ENCODE measurements at places on chromosomes 11 and 22. TPM values are rescaled to one million over a fixed set of nuclear protein-coding genes. Genes with fewer than 3 reads are reported as not detected.

Gene MAPK8IP2
- 0.42 TPM for total RNA-seq

GRCh38 chr22:22484023-22484422 is 24.5 kb downstream of the ZNF280B start:
- no peak for DNase-seq

Gene LGR4
- total RNA-seq = 33.3 TPM

- no peak for DNase-seq
These were observed 14.8 kb downstream of the APLNR start for GRCh38 chr11:57222239-57222638.

DNA sequence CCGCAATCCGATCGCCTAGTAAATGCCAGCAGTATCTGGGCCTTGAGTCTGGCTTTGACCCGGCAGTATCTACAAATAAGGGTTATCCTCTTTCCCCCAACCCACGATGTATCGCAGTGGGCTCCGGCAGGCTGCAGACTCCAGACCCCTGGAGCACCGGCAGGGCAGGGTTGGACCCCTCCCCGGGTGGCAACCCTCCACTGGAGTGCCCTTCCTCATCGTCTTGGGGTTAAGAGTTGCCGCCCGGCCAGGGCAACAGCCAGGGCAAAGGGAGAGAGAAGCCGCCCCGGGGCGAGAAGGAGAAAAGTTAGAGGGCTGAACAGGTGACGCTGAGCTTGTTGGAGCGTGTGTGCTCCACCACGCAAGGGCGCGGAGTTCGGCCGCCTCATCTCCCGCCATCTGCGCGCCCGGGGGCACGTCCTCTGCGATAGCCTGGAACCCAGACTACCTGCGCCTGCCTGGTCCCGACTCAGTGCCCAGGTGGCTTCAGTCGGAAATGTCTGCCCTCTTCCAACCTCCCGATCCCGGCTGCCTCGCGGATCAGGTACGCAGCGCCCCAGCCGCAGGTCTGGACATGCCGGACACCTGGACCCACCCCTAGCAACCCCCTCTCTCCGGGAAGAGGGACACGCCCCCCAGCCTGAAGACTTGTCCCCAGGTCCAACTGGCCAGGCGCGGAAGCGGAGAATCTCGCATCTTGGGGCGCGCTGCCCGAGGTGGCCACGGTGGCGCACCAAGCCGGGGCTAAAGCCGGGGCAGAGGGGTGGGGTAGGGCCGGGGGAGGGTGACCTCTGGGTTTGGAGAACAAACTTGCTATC is 1.2 kb downstream of the DSCAML1 start:
- no peak for DNase-seq

- no peak for DNase-seq
These were observed 12.4 kb upstream of the TMEM123 start for GRCh38 chr11:102464859-102465500.

Gene CASP5
- 0.18 TPM for total RNA-seq

DNA sequence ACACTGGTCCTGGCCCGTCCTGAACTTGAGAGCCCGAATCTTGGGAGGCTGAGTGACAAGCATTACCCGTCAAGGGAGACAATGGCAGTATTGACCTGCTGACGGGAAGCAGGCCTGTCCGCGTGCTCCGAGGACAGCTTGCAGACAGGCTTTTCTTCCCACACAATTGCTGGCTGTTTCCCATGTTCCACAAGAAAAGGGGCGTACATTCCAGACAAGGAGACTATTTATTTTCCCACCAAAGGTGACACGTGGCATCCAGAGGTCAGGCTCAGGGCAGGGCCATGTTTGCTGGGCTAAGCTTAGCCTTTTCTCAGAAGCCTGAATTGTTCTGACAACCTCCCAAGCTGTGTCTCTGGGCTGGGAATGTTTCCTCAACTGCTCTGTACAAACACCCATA is 86.9 kb upstream of the SPON1 start:
- DNase-seq = no peak

GRCh38 chr22:47045691-47046410 is 283.4 kb downstream of the TBC1D22A start:
- no peak for DNase-seq

DNA sequence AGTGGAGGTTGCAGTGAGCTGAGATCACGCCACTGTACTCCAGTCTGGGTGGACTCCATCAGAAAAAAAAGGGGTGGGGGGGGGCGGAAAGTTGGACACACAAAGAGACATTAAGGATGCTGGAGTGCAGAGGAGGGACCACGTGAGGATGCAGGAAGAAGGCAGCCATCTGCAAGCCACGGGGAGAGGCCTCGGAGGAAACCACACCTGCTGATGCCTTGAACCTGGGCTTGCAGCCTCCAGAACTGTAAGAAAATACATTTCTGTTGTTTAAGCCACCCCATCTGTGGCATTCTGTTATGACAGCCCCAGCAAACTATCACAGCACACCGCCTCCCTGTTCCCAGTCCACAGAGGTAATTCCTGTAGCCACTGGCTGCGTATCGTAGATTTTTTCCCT is 9.2 kb upstream of the STIP1 start:
- DNase-seq = no peak

Gene RHOD
- 42.8 TPM for total RNA-seq

GRCh38 chr11:8389029-8389996 is 125.6 kb upstream of the LMO1 start:
- no peak for DNase-seq

Gene KLHL22
- 18.7 TPM for total RNA-seq

Gene EIF3F
- 142 TPM for total RNA-seq

Gene MICAL2
- 128 TPM for total RNA-seq

GRCh38 chr11:111548525-111548924 is 8.0 kb downstream of the LAYN start:
- DNase-seq = no peak

DNA sequence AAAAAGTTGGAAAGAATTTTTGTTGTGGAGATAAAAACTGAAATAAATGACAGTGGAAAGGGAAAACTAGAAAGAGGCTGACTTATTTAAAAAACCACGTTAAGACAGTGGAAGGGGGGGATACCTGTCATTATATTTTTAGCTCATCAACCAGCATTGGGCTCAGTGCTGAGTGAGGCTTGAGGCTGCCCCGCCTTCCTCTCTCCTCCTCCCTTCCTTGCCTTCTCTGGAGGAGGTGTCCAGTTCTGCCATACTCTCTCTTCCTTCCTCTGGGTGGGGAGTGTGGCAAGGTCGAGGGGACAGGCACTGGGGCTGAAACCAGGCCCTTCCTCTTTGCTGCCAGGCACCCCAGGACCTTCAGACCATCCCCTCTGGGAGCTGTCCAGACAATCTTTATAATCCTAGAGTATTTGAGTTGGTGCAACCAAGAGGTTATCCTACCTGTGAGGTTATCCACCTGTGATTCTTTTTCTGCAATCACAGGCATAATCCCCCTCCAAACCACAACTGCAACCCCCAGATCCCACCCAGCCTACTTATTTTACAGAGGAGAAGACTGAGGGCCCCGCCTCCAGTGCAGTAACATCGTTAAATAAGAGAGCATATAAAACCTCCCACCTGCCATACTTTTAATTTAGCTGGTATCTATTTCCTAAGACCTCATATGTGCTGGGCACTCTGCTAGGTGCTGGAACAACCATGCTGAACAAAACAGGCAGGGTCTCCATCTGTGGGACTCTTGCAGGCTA is 578.5 kb downstream of the BUD13 start:
- DNase-seq = no peak

Gene LDLRAD3
- 4.7 TPM for total RNA-seq

DNA sequence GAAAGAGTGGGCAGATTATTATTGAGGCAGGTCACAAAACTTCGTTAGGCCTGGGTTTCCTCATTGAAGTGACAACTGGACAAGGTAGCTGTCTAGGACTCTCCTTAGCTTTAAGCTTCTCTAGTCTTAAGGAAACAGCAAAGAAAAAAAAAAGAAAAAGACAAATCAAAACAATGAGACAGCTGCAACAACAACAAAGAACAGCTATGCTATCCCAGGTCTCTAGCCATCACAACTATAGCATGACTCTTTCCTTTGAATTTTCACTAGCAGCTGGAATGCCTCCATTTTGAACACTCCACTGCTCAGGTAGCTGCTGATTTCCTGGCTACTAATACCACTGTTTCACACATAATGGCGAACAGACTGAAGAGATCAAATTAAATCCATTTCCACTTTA is 302.4 kb upstream of the SORL1-AS1 start:
- DNase-seq = no peak

Gene PTPRCAP
- total RNA-seq = 1.8 TPM

Gene FUT4
- total RNA-seq = 3.2 TPM

Gene C1QTNF6
- total RNA-seq = 2.9 TPM

- no peak for DNase-seq
These were observed 129.2 kb upstream of the MTMR2 start for GRCh38 chr11:96052921-96053651.

GRCh38 chr11:17516551-17517150 is 27.6 kb downstream of the USH1C start:
- DNase-seq = no peak

DNA sequence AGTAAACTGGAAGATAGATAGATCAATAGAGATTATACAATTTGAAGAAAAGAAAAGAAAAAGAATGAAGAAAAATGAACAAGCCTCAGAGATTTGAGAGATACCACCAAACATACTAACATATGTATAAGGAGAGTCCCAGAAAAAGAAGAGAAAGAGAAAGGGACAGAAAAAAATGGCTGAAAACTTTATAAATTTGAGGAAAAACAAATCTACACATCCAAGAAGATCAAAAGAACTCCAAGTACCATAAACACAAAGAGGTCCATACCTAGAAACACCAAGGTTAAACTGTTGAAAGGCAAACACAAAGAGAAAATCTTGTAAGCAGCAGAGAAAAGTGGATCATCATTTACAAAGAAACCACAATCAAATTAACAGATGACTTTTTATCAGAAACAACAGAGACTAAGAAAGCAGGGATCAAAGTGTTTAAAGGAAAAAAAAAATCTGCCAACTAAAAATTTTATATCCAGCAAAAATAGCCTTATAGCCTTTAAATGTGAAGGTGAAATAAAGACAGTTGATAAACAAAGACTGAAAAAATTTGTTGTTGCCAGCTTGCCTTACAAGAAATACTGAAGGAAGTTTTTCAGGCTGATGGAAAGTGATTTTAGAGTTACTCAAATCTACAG is 11.8 kb upstream of the AKIP1 start:
- DNase-seq = no peak

DNA sequence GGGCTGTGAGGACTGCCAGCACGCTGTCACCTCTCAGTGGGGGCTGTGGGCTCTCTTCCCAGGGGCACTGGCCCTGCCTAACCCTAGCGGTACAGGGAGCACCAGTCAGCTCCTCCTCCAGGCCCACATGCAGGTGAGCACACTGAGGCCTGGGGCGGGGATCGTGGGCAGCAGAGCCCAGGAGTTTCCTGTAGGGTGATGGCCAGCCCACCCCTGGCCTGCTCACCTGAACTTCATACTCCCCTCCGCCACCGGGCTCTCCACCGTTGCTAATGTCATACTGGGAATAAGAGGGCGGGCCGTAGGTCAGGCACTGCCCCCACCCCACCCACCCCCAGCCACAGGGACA is 10.0 kb upstream of the TREH start:
- DNase-seq = no peak

DNA sequence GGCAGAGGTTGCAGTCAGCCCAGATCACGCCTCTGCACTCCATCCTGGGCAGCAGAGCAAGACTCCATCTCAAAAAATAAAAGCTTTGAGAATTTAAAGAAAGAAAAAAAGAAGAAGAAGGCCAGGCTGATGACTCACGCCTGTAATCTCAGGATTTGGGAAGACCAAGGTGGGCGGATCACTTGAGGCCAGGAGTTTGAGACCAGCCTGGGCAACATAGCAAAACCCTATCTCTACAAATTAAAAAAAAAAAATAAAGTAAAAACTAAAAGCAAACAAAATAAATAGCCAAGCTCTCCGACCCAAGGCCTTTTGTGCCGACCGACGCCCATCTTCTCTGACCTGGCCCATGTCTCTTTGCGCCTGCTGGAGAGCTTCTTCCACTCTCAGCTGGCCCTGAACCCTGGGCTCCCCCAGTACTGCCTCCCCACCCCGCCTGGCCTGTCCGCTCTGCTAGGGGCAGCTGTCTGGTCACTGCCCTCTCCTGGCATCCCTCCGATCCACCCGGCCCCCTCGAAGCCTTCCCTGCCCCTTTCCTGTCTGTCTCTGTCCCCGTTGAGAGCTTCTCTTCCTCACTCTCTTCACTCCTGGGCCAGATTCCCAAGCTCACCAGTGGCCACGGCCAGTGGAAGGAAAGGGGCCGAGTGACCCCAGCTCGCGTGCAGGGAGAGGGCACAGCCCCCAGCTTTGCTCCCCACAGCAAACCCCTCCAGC is 4.8 kb upstream of the LSP1 start:
- no peak for DNase-seq

DNA sequence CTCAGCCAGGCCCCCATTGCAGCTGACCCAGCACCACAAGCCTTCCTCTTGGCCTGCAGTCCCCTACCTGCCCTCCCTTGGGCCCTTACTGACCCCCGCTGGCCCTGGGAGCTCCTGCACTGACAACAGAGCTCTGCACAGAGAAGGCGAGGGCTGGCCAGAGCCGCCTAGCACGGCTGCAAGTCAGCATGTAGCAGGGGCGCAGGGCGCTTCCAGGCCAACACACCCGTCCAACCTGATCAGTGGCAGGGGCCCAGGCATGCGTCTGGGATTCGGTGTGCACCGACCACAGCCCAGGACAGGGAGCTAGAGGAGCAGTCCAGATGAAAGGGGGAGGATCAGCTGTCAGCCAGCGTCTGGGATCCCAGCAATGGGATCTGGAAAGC is 7.6 kb downstream of the WNT7B start:
- DNase-seq = no peak

Gene PGR
- 5.5 TPM for total RNA-seq

GRCh38 chr11:55956521-55956920 is 13.2 kb downstream of the OR10AG1 start:
- no peak for DNase-seq

DNA sequence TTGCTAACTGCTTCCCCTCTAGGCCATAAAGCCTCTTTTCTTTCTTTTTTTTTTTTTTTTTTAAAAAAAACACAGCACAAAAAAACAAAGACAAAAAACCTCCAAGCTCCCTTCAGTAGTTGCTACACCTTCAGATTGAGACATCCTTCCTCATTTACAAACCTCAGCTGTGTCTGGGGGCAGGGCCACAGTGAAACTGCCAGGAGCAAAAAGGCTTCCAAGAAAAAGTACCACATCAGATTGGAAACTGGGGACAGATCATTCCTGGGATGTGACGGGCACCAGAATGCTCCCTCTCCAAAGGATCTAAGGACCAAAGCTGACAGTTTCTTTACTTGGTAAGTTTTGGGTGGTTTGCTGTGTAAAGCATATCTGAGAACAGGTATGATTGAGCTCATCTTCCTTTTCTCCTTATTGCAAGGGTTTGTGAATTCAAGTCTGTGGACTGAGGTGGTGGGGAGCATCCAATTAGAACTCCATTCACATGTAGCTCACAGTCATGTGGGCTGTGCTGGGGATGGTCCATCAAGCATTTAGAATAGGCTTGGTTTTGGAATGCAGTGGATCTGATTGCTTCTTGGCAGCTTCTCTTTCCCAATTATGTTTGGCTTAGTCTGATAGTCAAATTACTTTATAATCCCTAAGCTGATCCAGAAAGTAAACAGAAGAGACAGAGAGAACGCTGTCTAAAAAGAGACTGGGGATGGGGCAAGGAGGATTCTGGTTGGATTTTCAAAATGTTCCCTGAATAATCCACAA is 705 bp downstream of the BBOX1 start:
- no peak for DNase-seq

Gene KCNQ1
- 39.7 TPM for total RNA-seq

- no peak for DNase-seq
These were observed 86.2 kb upstream of the BARX2 start for GRCh38 chr11:129289350-129290040.

Measured in left cardiac atrium (tissue), 4 donors.